ENCODE measurements at places on chromosomes 3 and 15.

DNA sequence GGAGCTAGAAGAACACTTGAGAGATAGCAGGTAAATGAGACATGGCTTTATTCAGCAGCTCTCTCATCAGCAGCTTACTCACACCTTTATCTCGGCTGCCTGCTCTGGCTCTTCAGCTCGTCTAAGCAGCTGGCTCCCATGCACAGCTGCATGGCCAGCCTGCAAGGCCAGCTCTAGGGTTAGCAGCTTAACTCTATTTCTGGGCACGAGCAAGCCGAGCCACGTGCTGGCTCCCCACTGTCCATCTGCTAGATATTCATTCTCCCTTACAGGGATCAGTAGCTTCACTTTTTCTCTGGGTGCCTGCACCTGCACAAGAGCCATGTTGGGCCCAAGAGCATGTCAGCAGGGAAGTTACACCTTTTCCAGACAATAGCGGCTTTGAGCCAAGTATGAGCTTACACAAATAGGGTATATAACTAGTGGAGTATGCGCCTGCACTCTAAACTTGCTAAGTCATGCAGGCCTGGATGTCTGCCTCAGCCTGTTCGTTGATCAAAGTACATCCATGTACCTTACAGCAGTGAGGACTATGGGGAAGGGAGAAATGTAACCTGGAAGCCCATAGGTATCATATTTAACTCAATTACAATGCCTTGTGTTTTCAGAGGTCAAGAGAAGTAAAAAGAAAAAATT, 174.9 kb upstream of the SNTN start:
- no peak for DNase-seq

DNA sequence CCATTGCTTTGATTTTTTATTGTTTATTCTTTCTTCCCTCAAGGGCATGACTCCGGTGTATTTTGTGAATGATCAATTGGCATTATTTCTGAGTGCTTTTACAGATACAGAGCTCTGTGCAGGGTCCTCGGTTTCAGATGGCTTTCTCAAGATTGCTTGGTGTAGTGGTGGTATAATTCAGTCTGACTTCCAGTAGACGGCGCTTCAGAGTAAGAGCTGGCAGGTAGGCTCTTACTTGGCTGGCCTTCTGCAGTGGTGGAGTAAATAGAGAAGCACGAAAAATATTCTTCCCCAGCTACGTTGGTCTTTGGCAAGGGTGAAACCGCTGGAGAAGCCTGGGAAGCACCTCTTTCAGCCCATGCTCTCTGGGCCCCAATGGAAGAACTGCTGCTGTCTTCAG, 723.0 kb upstream of the BCHE start:
- no peak for DNase-seq

DNA sequence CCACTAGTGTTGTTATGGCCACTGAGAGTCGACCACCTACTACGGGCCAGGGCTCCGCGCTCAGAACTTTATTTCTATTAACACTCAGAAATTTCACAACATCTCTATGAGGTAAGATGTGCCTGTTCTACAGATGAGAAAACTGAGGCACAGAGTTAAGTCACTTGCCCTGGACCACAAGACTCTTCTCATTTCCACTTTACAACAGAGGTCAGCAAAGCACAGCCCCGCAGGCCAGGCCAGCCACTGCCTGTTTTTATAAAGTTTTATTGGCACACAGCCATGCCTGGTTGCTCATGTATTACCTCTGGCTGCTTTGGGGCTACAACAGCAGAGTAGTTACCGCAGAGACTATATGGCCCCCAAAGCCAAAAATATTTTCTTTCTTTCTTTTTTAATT, 503.6 kb downstream of the SHQ1 start:
- no peak for DNase-seq

GRCh38 chr15:73696641-73697001, 12.4 kb downstream of the CD276 start:
- DNase-seq: no peak

Data from stimulated activated naive CD4-positive, alpha-beta T cell treated with Interleukin-2 at 50 U/mL for 16 hours (primary cell).